ENCODE measurements at places on chromosomes 6 and 20. TPM values are rescaled to one million over a fixed set of nuclear protein-coding genes. Genes with fewer than 3 reads are reported as not detected.

STK38 gene
- 46.4 TPM for polyA plus RNA-seq

LEMD2 gene
- 43.9 TPM for polyA plus RNA-seq

IRAK1BP1 gene
- polyA plus RNA-seq, result 1.5 TPM

PHACTR3 gene
- polyA plus RNA-seq, result not detected

TCF15 gene
- not detected for polyA plus RNA-seq

SNX9 gene
- polyA plus RNA-seq, result 15.6 TPM

RRAGD gene
- polyA plus RNA-seq, result 1.1 TPM

UNC5CL gene
- polyA plus RNA-seq, result 0.07 TPM

OR2H1 gene
- polyA plus RNA-seq, result not detected

TCP1 gene
- 97.6 TPM for polyA plus RNA-seq

ACTL10 gene
- polyA plus RNA-seq, result 3.2 TPM
